ENCODE measurements at places on chromosomes 16 and 17. TPM values are rescaled to one million over a fixed set of nuclear protein-coding genes. Genes with fewer than 3 reads are reported as not detected.

The RDM1 gene
- total RNA-seq = 0.94 TPM

The ADAD2 gene
- total RNA-seq = not detected

The SLC6A2 gene
- not detected for total RNA-seq

The TBX6 gene
- 0.31 TPM for total RNA-seq

The SULT1A1 gene
- total RNA-seq = 9.7 TPM
